ENCODE measurements at places on chromosomes 6 and 20. TPM values are rescaled to one million over a fixed set of nuclear protein-coding genes. Genes with fewer than 3 reads are reported as not detected.

Gene C6orf15
- total RNA-seq = 9.3 TPM

Gene TULP1
- total RNA-seq = not detected

Gene LAMA5
- 220 TPM for total RNA-seq

Gene HFE
- 9.5 TPM for total RNA-seq

Gene TREML4
- total RNA-seq = not detected

Gene CST7
- total RNA-seq = not detected

Gene GMPR
- 0.83 TPM for total RNA-seq

Gene PBOV1
- not detected for total RNA-seq

Gene C20orf202
- not detected for total RNA-seq

Gene DCBLD1
- 84.0 TPM for total RNA-seq

Gene FAM209A
- 0.37 TPM for total RNA-seq

Gene ERVFRD-1
- total RNA-seq = not detected

Gene ARHGAP40
- total RNA-seq = 1.2 TPM

Gene SMLR1
- total RNA-seq = not detected

Gene POLR1H
- total RNA-seq = 50.6 TPM

Gene ZNF391
- 10.4 TPM for total RNA-seq

All from mammary epithelial cell (primary cell).